ENCODE measurements at places on chromosomes 7 and 10.
A peak's percentile ranks its signal among the peaks of the same experiment; 100 is the strongest.

DNA sequence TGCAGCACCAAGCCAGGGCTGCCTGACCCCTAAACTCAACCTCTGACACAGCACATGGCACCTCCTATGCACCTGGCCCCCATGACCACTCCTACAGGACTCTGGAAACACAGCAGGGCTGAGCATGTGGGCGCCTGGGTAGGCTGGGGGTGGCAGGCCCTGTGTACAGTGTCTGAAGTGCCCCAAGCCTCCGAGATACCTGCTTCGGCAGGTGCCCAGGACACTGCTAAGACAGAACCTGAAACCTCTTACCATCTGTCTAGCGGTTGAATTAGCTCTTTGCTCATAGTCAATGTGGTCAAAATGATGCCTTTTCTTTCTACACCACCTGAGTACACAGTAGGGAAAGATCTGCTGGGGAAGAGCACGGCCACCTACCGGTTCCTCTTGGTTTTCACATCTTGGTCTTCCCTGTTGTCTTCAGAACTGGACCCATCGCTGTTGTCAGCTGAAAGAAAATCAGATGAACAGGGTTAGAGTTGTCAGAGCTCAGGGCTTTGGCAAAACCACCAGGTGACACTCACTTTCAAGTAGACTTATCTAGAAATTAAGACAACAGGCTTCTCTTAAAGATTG is 177.4 kb downstream of the TCERG1L start:
- DNase-seq, result no peak

GRCh38 chr10:116055252-116055916 is 217.6 kb downstream of the GFRA1 start:
- no peak for DNase-seq

- DNase-seq, result no peak
Measured at GRCh38 chr10:31401287-31401686, 82.3 kb downstream of the ZEB1 start.

DNA sequence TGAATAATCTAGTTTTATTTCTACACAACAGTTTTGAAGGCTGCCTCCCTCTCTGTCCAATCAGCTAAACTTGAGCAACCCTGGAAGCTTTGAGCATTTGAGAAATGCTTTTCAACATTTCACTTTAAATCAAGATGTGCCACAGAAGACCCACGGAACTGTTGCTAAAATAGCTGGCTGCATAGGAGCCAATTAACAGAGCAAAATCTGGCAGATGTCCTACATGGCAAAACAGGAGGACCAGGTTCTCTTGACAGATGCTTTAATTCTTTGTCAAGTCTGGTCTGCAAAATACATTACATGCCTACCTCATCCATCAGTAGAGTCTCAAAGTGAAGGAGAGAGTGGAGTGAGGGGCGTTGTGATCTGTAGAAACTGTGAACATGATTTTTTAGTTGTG is 185.9 kb downstream of the DPY19L1 start:
- no peak for DNase-seq

GRCh38 chr7:979886-980571 is 3.0 kb upstream of the CYP2W1 start:
- DNase-seq, result no peak

DNA sequence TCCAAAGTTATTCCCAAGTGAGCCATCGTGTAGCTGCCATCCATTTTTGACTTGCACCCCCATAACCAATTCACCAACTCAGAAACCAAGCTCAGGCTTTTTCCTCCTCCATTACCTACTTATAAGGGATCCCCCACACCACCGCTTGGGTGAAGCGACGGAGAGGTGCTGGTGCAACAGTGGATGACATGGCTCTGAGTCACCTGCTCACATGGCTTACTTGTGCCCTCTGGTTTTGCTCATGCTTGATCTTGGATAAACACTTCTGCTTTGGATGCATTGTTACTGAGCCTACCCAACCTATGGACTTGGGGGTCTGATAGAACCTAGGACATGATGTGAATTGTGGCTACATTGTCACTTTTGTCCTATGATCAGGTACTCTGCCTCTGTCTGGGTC is 12.0 kb upstream of the AKR1B1 start:
- peak; percentile 21 for DNase-seq

GRCh38 chr7:14836571-14837189 is 65.9 kb downstream of the DGKB start:
- DNase-seq, result peak; percentile 86

DNA sequence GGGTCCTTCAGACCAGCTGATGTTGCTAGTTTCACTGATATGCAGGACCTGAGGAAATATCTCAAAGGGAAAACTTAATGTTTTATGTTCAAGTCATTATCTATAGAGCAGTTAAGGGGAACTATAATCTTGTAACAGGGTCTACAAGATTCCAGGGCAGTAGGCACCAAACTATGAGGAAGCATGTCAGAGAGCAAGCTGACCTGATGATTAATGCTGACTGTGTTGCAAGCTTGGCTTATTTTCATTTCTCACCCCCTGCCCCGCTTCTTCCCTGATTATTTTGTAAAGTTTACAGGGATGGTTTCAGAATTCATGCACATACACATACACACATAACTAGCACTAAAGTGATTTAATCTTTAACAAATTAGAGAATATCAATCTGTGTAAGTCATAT is 84.3 kb upstream of the CACNA2D1 start:
- DNase-seq, result no peak

- DNase-seq, result no peak
Measured at GRCh38 chr10:103767756-103768155, 87.6 kb downstream of the SH3PXD2A start.
